ENCODE measurements at places on chromosomes 6 and 20.

DNA sequence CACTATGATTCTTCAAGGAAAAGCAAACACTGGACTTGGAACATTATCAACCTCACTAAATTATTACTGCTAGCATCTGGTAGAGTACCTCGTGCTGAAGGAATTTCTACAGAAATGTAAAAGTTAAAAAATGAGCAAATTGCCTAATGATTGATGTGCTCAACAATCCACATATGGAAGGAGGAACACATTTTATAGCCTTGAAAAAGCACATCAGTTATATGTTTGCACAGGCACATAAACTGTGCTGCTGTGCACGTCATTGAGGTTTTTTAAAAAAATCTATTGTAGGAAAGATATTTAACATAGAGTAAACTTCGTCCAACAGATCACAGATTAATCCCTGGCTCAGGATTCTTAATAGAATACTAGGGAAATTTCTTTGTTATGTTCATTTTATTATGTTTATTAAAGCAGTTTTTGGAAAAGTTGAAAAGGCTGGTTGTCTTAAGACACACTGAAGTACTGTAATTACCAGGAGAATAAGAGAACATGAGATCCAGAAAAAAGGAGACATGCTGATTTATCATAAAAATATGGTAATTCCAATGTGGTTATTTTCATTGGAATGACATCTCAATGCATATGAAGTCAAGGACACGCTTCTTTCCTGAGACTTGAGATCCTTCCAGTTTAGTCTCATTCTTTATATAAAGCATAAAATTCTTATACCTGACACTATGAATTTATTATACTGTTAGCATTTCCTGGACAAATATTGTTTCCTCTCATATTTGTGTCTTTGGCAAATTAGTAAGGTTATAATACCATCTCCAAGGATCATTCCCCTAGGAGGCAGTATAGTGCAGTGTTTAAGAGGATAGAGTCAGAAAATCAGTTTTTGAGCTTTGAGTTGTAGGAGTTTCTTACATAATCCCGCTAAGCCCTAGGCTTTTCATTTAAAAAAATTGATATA is 511.1 kb downstream of the TENT5A start:
- peak; percentile 49 for DNase-seq

- DNase-seq: no peak
These were observed 32.8 kb upstream of the SMIM8 start for GRCh38 chr6:87289571-87289970.

DNA sequence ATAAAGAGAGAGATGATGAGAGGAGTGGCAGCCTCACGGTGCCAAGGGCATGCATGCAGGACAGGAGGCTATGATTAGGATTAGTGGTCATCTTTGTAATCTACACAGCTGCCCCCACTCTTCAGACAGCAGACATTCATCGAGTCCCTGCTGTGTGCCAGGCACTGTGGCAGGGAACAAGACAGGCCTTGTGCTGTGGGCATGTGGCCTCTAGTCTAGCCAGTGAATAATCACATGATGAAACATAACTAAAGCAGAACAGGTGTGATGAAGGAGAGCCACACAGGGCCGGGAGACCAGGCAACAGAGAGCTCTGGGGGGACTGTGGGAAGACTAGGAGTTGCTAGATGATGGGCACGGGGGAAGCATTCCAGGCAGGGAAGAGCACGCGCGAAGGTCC is 22.2 kb downstream of the TOX2 start:
- no peak for DNase-seq

DNA sequence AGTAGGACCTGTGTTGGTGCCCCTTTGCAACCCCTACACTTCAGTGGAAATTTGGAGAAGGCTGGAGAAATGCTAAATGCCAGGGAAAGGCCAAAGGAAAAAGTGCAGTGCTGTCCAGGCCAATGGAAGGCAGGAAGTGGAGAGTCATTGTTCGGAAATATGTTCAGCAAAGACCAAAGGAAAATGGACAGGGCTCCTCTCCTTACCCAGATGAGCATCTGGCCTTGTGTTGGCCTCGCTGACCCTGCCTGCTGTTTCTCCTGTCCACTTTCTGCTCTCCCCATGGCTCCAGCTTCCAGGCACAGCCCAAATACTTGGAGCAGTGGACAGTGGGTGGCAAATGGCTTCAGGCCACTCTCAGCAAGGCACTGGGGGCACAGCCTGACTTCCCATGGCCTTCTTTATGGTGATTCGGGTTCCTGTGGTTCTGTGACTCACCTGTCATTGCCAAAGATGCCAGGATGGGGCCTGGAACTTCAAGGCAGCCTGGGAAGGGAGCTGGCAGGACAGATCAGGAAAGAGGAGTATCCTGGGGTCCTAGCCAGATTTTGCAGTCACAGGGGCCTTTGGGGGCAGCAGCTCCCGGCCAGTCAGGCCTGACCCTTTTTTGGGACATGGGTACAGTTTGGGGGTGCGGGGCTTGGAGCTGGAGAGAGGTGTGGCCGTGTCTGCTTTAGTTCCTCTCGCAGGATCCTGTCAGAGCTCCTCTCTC is 190.9 kb upstream of the SLC24A3 start:
- no peak for DNase-seq

DNA sequence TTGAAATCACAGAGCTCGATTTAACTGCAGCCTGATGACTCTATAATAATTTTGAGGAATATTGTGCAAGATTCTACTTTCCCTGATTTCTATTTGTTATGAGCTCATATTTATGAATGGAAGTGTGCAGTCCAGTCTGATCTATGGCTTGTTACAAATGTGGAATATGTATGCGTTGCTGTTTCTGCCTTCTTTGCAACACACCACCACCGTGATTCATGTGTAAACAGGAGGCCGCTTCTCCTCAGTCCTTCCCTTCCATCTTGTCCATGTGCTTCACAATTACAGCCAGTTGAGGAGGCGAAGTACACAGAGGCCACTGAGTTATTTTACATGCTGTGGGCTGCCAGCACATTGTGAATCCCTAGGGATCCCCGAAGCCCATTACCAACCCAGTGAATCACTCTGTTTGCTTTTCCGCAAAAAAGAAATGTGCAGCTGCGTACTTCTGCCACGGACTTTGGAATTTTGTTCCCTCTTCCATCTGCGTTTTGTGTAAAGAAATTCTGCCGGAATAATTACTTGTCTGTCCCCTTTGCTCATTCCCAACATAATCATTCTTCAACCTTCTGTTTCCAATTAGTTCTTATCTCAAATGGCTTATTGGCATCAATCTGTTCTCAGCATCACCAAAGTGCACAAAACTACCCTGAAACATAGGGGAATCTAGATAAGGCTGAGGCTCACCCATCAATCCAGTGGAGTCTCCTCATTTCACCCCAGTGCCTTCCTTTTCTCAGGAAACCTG is 551.6 kb upstream of the CITED2 start:
- DNase-seq: peak; percentile 16

DNA sequence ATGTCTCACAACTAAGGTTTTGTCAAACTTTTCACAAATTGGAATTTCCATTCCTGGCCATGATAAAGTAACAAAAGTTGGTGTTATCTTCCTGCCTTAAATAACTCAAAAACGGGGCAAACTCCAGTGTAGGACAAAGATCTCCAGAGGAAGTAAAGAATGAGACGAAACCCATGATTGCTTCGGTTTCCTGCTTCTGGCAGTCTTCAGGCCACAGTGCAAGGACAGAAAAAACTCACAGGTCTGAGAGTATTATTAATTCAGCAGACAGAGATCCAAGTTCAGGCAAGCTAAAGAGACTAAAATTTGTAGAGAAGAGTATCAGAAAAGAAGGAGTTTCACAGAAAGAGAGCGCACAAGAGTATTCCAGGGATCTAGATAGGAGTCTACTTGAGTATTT is 64.8 kb upstream of the RCAN2 start:
- no peak for DNase-seq

- DNase-seq: no peak
These were observed 209.0 kb downstream of the SYNE1 start for GRCh38 chr6:152428126-152428525.

- DNase-seq: no peak
These were observed 294.3 kb upstream of the QKI start for GRCh38 chr6:163120223-163120622.

DNA sequence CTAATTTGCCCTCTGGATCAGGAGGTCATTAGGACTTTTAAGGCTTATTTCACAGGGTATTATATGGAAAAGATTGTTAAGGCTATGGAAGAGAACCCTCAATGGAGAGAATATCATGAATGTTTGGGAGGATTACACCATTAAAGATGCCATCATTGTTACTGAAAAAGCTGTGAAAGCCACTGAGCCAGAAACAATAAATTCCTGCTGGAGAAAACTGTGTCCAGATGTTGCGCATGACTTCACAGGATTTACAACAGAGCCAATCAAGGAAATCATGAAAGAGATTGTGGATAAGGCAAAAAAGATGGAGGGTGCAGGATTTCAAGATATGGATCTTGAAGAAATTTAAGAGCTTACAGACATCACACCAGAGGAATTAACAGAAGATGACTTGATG is 798.3 kb upstream of the SLC35B3 start:
- DNase-seq: no peak

GRCh38 chr6:126477678-126478077 is 137.8 kb downstream of the CENPW start:
- no peak for DNase-seq

- no peak for DNase-seq
These were observed 38.9 kb upstream of the STX16 start for GRCh38 chr20:58612121-58612691.

DNA sequence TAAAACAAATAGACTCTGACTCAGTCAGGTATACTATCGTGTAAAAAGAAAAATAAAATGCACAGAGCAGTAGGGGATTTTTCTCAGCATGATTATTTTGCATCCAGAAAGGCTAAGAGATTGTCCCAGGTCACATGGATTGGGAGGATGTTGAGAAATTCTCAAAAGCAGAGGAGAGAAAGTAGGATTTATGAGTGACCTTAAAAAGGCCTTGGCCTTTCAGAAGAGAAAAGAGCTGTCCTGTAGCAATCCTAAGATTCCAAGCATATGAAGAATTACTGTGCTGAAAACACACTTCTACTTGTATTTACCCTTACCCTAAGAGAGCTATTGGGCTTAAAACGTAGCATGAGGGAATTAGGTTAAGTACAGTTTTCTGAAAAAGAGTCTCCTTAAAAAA is 149.7 kb upstream of the ENPP5 start:
- DNase-seq: peak; percentile 50

GRCh38 chr20:63619505-63619904 is 7.4 kb downstream of the GMEB2 start:
- DNase-seq: no peak

GRCh38 chr6:137829641-137830083 is 37.4 kb upstream of the TNFAIP3 start:
- DNase-seq: no peak

DNA sequence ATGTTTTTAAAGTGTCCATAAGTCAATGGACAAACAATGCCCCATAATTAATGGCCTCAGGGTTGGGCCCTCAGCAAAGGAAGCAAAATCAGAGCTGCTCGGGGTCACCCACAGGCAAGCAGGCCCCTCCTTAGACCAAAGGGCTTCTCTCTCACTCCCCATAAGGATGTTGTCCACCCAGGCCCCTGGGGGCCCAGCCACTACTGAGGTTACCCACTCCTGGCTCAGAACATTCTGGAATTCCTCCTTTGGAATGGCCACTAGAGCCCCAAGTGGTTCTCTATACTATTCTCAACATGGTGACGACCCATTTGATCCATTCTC is 50.9 kb downstream of the BANF2 start:
- no peak for DNase-seq

DNA sequence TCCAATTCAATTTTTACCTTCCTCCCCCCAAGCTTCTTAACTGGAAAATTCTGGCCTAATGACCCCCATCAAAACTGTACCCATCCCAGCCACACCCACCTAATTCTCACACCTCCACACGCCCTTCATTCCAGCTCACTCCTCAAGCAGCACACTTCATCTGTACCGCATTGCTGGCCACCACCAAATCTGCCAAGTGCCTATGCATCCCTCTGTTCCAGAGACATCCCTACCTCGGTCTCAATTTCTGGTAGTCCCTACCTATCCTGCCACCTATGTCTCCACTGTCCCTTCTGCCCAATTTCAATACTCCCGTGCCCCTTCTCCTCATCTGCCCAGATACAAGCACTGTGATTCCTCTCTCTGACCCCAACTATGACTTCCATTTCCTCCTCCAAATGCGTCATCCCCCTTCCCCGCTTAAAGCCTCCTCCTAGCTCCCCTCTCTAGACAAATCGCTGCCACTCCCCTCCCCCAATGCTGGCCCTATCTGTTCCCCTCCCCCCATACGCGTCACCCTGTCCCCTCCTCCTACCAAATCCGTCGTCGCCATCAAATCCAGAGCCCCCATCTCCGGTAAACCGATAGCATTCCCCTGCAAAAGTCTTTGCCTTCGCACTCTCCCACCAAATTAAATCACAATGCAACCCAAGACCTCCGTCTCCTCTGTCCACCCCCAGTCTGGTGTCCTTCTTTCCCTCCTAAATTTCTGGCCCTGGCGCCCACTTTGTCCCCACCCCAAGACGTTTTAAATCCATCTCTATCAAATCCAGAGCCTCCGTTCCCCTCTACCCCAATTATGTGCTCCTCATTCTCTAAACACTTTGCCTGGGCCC is 1.2 kb downstream of the MTCH1 start:
- peak; percentile 75 for DNase-seq

GRCh38 chr6:77650098-77650663 is 2.7 kb upstream of the MEI4 start:
- DNase-seq: peak; percentile 3

DNA sequence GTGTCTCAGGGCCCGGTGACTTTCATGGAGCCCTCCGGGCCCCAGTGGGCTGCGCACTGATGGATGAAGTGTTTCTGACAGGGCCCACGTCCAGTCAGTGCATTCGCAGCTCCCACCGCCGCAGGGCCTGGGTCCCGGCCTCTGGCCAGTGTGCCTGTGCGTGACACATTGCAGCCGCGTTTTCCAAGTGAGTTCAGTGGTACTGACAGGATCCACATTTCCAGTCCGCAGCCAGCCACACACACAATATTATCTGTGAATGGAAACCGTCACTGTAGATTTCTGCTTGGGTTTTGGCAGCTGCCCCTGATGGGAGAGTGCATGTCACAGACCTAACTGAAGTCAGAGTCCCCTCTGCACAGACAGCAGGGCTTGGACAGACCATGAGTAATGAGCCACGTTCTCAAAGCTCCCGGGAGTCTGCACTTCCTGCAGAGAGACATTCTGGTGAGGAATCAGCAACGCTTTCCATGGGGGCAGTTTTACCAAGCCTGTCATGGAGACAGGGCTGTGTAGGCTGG is 171.4 kb downstream of the MYLK4 start:
- DNase-seq: no peak

- DNase-seq: no peak
These were observed 8.8 kb downstream of the SLC22A16 start for GRCh38 chr6:110467566-110468140.

- peak; percentile 16 for DNase-seq
These were observed 1.4 kb upstream of the GCLC start for GRCh38 chr6:53546281-53546680.

GRCh38 chr6:52076791-52077179 is 10.6 kb downstream of the PKHD1 start:
- no peak for DNase-seq

DNA sequence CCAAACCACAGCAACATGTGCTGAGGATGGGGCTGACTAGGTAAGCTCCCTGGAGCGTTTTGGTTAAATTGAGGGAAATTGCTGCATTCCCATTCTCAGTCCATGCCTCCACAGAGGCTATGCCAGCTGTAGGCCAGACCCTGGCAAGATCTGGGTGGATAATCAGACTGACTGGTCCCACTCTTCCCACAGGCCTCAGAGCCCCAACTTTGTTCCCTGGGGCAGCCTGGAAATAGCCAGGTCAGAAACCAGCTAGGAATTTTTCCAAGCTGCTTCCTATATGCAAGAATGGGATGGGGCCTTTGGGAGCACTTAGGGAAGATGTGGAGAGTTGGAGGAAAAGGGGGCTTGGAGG is 1.5 kb upstream of the VEGFA start:
- no peak for DNase-seq

- no peak for DNase-seq
These were observed 41.8 kb downstream of the C6orf58 start for GRCh38 chr6:127618729-127619128.

- DNase-seq: peak; percentile 58
These were observed 370.7 kb upstream of the TSHZ2 start for GRCh38 chr20:52601295-52601971.

Data from GM03348 (cell line).